ENCODE measurements at places on chromosomes 5 and 9. TPM values are rescaled to one million over a fixed set of nuclear protein-coding genes. Genes with fewer than 3 reads are reported as not detected.

DNA sequence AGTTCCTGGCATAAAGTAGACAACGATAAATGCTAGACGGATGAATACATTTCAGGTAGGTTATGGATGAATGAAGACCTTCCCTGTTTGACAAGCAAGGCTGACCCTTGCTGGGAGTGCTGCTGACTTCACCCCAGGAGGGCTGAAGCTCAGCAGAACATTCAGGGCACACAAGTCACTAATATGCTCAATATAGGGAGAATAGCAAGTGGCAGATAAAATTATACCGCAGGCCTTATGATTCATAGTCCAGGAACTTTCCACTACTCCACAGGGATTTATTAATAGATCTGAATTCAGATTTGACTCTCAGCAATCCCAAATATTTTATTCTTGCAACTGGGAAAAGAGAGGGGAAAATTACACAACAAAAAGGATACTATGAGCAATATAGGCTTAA is 38.2 kb upstream of the GRAMD2B start:
- DNase-seq, result no peak

GRCh38 chr9:3441197-3441816 is 84.5 kb downstream of the RFX3 start:
- no peak for DNase-seq

DNA sequence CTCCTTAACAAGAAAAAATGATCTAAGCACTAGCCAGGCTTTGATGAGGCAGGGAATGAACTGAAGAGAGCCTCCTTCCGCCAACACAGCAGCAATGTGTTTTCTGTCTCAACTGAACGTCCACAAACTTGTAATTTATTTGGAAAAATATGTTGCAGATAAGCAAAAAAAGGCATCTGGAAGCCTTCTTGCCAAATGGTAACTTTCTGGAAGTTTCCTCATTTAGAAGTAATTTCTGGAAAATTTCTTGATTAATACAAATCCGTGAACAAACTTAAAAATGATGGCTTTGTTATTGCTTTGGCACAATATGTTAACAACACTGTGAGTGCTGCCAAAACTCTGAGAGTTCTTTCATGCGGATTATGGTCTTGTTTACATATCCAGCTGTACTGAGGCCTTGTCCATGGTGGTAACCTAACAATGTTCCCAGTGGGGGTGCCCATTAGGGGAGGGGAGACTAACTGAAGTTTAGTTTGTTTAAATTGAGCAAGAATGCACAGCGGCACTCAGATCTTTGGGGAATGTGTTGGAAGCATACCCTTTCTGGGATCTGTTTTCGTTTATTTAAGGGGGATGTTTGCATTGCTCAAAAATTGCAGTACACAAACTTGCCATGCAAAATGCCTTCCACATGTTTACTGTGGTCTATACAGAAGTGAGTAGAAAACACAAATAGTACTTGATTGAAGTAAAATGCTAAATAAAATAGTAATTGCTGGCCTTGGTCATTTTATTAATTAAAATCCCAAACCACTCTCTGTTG is 334.7 kb downstream of the NR2F1-AS1 start:
- no peak for DNase-seq

GRCh38 chr5:112386766-112387165 is 32.3 kb downstream of the EPB41L4A start:
- no peak for DNase-seq

DNA sequence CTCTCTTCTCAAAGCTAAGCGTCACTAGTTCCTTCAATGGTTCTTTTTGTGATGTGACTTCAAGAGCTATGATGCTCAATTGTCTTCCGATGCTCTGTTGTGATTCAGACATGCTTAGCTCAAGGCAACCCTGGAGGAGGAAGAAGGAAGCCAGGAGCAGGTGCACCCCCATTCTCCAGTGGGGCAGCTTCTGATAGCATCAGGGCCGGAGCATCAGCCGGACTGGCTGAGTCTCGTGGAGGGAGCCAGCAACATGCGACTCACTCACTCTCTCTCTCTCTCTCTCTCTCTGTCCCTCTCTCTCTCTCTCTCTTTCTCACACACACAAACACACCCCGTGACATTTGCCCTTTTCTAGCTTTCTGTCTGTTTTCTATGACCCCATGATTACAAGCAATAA is 140.2 kb downstream of the HSD17B3 start:
- DNase-seq, result no peak

GRCh38 chr9:110188991-110189390 is 19.0 kb downstream of the C9orf152 start:
- DNase-seq, result no peak

- DNase-seq, result no peak
Measured at GRCh38 chr5:35416217-35416988, 186.1 kb upstream of the PRLR start.

- DNase-seq, result no peak
Measured at GRCh38 chr9:93065135-93065720, 6.7 kb downstream of the SUSD3 start.

DNA sequence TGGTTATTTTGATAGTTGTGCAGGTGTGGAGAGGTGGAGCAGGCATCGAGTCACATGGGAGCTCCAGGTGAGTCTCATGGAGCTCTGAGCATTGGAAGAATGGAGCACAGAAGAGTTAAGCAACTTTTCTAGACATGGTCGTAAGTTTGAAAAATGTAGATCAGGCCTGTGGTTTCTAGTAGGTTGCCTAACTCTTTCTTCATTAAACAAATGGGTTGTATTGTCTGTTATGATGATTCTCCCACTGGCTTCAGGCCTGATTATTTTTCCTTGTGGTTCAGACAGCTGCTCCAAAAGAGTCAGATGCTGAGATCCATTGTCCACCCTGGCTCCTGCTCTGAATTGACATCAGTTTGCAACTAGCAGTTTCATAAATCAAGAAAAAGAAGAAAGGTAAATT is 80.3 kb upstream of the RPS23 start:
- no peak for DNase-seq

GRCh38 chr9:127516835-127517607 is 65.7 kb downstream of the LRSAM1 start:
- no peak for DNase-seq

DBH gene
- not detected for total RNA-seq

DNAJB5 gene
- total RNA-seq, result 17.4 TPM

CHSY3 gene
- 19.7 TPM for total RNA-seq

IFNA21 gene
- total RNA-seq, result not detected

SLC44A1 gene
- 34.5 TPM for total RNA-seq

CDH10 gene
- total RNA-seq, result not detected

GABRA1 gene
- total RNA-seq, result not detected

TOR1A gene
- total RNA-seq, result 45.3 TPM

All from chondrocyte (in vitro differentiated cells).